ENCODE measurements at places on chromosomes 5 and 9.

DNA sequence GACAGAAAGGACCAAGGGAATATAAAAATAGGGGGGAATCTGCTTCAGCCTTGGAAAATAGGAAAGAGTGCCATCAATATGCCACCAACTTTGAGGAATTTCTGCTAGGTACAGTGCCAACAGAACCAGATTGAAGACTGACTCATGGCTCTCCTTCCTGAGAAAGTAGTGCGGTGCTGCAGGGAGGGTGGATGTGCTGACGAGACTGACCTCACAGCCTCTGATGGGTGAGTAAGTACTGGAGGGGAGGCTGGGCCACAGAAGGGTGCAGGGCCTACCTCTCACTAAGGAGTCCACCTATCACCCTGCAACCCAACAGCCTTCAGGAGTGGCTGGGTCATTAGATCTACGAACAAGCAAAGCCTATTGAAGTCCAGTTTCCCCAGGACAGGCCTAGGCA is 187.6 kb downstream of the GABBR2 start:
- DNase-seq: no peak

- no peak for DNase-seq
Observed at GRCh38 chr5:149961186-149961685, 678 bp downstream of the SLC26A2 start.

GRCh38 chr9:112074250-112075008 is 100.7 kb downstream of the SUSD1 start:
- DNase-seq: peak; percentile 50

GRCh38 chr5:2685651-2686272 is 65.7 kb downstream of the IRX2 start:
- DNase-seq: no peak

- no peak for DNase-seq
Observed at GRCh38 chr9:114403153-114403756, 15.5 kb upstream of the AKNA start.

GRCh38 chr5:132689513-132689912 is 15.7 kb downstream of the IL4 start:
- no peak for DNase-seq

GRCh38 chr5:78355561-78355960 is 4.9 kb upstream of the SCAMP1 start:
- no peak for DNase-seq

- DNase-seq: no peak
Observed at GRCh38 chr5:173781432-173781815, 106.7 kb upstream of the CPEB4 start.

DNA sequence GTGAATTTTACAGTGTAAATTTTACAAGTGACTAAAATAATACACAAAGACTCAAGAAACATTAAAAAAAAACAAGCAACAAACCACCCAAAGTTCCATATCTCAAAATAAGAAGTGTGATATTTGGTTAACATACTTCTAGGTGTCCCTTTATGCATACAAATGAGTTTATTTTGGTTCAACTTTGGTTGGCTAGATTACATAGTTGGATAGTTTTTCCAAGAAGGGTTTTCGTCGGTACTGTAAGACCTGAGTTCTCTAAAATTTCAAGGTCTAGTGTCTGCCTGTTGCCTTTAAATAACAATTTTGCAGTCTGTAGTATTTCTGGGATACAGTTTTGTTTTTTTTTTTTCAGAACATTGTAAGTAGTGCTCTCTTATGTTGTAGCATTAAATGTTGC is 58.8 kb upstream of the JAK2 start:
- DNase-seq: no peak

GRCh38 chr9:73180403-73180802 is 28.7 kb downstream of the ANXA1 start:
- DNase-seq: no peak

DNA sequence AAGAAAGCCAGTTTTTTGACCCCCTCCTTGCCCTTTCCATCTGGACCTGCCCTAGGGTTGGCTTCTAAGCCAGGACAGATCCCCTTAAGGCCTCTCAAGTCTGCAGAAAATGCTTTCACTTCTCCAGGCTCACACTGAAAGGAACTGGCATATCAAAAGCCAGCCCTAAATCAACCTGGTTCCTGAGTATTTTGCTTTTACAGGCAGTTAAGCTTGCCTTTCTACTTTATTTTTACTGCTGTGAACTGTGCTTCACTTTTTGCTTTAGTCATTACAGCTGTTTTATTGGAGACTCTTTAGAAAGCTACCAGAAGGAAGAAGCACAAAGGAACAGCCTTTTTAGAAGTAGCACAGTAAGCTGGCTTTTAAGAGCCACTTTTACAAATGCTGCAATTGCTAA is 5.0 kb downstream of the TARS1 start:
- no peak for DNase-seq

All from SK-N-DZ (cell line).